Astrocyte of the cerebellum (primary cell): ENCODE measurements at places on chromosomes 7 and 10.

DNA sequence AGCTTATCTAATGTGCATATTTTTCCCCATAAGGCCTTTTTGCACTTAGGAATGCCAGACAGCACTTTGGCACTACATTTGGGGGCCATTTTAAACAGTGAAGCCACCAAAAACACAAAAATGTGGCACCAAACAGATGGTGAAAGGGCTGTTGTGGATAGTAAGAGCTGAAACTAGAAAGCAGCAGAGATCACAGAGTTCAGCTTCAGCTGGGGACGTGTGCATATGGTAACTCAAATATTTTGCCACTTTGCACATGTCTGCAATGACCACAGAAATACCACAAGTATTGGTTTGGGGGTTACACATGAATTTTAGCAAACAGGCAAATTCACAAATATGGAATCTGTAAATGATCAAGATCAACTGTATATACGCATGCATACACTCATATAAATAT is 72.8 kb downstream of the PODXL start:
- DNase-seq: no peak

- no peak for DNase-seq
These were observed 61.8 kb upstream of the IL6 start for GRCh38 chr7:22664988-22665798.

DNA sequence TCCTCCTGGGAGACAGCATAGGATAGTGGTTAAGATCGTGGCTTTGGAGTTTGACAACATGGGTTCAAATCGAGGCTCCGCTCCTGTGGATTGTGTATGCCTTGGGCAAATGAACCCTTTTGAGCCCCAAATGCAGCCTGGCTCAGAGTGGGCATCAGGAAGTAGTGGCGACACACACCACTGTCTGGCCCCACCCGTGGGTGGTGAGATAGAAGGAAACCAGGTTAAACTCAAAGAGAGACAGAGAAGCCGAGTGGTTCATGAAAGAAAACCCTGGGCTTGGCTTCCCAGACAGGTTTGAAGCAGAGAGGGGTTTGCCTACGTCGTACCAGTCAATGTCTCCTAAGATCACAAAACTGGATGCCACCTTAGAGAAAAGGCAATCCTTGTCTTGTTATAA is 57.7 kb downstream of the PRTFDC1 start:
- DNase-seq: no peak

GRCh38 chr10:78630944-78631838 is 437.6 kb upstream of the ZMIZ1 start:
- DNase-seq: no peak

DNA sequence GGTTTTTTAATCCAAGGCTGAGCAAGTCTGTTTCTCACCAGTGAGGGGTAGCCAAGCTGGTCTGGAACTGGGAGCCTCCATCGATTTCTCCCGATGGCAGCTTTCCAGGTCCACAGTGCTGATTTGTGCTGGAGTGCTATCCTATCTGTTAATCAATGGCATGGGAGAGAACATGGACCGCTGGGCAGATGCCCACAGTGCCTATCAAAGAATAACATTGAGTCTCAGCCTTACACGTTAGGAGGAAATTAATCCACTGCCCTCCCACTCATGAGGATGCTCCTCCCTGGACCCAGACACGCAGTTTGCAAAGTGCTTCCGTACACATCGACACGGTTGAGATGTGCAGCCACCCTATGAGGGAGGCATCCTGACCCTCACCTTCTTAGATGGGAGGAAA is 36.0 kb upstream of the CUX1 start:
- no peak for DNase-seq

DNA sequence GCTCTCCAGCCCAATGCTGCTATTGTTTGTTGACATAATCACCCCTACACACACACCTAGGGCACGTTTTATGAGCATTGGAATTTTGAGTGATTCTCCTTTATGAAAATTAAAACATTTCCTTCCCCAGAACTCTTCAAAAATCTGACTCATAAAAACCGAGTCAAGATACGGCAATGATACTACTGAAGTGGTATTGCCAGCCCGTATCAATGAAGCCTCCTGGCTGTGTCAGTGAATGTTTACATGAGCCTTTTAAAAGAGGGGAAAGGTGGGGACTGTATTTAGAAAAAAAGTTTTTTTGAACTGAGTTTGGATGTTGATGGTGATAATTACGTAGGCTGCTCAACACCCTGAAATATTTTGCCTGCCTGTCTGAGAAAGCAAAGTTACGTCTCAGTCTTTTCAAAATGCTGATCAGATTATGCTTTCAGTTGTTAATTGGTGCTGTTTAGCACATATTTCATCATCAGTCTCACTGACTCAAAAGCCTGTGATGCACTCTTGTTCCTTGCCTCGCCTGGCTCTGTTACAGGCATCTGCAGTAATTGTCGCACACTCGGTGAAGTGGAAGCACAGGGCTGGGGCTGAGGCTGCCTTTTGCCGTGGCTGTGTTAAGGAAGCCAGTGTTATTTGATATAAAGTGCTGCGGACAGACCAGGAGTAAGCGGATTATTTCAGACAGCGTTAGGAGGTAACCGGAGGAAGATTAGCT is 157.4 kb upstream of the TCF7L2 start:
- DNase-seq: no peak

DNA sequence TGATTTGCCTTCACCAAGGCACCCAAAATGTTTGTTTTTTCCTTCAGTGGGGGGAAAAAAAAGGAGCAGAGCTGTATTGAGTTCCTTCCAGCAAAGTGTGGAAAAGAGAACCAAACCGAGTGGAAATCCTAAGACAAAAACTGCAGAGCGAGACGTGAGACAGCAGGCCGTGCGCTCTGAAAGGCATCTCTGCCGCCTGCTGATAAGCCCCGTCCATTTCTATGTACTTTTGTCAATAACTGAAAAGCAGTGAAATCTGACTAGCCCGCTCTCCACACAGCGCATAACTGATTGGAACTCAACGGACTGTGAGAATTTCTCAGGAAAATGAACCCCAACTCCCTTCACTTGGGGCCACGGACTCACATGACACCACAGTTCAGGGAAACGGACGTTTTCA is 83.2 kb downstream of the COBL start:
- no peak for DNase-seq

DNA sequence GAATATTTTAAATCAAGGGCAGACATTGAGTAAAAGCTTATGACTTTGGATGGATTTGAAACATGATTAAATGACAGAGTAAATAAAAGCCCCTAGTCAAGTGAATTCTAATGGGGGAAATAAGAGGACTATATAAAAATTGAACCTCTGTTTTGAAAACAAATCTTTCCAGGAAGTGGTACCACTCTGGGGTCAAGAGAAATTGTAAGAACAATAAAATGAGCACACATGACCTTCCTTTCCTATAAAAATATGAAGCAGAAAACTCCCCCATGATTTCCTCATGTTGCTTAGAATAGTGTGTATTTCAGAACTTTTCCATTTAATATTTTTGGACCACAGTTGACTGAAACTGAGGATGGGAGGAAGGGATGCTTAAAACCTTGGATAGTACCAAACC is 12.3 kb upstream of the CLDN12 start:
- no peak for DNase-seq
